GM13976 (cell line): ENCODE measurements at places on chromosomes 2 and 18.
A peak's percentile ranks its signal among the peaks of the same experiment; 100 is the strongest.

DNA sequence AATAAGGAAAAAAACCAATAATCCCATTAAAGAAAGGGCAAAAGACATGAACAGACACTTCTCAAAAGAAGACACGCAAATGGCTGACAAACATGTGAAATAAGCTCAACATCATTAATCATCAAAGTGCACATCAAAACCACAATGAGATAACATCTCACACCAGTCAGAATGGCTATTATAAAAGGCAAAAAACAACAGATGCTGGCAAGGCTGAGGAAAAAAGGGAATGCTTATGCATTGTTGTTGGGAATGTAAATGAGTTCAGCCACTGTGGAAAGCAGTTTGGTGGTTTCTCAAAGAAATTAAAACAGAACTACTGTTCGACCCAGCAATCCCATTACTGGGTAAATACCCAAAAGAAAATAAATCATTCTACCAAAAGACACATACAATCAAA is 285.6 kb downstream of the NR4A2 start:
- DNase-seq, result no peak

- DNase-seq, result no peak
Observed at GRCh38 chr2:232525791-232526371, at the start of gene CHRND. Gene CHRND, plus strand, starts transcription at chr2:232526160. Its CDS starts 56 bp downstream, at chr2:232526216.

- no peak for DNase-seq
Observed at GRCh38 chr18:22191923-22192322, 22.5 kb downstream of the GATA6 start.

DNA sequence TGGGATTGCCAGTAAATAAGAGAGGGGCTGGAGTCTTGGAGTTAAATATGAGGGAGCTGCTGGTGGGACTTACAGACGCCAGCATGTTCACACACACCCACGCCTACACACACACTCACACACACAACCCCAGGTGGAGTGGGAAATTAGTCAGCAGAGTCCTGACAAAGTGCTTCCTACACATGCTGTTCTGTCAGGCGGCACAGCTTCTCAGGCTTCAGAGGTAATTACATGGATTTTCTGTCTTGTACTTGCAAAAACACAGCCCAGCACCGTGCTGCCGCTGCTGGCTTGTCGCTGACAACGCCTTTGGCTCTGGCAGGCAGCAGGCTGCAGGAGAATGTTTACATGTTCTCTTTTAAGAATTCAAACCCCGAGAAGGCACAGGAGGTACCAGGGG is 1186.3 kb upstream of the CELF4 start:
- DNase-seq, result no peak

DNA sequence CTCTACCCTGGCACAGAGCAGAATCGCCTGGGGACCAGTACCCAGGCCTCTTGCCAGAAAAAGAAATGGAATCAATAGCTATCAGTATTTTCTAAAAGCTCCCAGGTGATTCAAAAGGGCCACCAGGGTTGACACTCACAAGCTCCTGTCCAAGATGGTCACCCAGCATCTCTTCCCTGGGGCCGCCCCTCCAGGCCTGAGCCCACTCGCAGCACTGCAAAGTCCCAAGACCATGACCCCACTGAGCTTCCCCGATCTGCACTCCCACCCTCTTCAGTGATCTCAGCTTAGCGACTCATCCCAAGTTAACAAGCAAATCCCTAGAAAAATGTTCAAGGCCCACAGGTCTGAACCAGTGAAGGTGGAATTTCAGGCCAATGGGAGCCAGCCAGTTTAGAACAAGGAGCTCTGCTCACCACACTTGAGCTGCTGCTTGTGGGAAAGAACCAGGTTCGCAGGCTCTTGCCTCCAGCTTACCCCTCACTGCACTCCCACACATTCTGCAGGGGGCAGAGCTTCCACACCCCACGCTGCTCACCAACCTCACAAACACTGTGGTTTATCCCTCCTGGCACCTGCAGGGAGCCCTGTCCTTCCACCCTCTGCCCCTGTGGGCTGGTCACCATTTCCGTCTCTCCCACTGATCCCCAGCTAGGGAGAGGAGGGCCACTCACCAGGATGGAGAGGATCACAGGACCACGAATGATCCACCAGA is 19.8 kb downstream of the TMEM37 start:
- DNase-seq, result no peak

- DNase-seq, result no peak
Observed at GRCh38 chr2:225164401-225165050, 122.3 kb upstream of the DOCK10 start.

DNA sequence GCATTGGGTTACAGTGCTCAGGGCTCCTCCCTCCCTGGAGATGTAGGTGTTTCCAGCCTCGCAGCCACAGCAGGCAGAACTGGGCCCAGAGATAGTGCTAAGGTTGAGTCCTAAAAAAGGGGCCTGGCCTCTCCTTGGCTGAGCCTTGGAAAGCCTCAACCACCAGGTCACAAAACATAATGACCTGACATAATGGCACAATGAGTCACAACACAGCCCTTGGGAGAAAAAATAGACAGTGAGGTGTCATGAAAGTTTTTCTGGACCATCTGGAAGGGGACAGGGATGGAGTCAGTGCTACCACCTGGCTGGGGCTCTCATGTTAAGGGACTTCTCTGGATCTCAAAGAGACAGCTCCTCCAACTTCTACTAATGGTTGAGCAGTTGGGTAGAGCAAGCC is 92.4 kb upstream of the LCLAT1 start:
- no peak for DNase-seq

DNA sequence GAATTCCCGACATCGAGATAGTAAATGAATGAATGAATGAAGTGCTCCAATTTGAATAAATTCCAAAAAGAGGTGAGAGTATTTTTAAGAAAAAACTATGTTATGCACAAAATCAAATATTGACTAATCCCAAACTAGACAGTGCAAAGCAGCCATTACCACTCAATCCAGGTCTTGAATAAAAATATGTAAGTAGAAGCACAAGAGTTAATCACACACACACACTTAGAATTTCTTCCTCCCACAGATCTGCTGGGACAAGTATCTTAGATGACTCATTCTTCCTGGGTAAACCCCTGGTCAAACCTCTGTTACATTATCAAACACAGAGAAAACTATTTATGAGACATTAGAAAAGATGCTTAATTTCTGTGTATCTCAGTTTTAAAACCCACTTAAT is 102.0 kb downstream of the PLA2R1 start:
- peak; percentile 18 for DNase-seq

DNA sequence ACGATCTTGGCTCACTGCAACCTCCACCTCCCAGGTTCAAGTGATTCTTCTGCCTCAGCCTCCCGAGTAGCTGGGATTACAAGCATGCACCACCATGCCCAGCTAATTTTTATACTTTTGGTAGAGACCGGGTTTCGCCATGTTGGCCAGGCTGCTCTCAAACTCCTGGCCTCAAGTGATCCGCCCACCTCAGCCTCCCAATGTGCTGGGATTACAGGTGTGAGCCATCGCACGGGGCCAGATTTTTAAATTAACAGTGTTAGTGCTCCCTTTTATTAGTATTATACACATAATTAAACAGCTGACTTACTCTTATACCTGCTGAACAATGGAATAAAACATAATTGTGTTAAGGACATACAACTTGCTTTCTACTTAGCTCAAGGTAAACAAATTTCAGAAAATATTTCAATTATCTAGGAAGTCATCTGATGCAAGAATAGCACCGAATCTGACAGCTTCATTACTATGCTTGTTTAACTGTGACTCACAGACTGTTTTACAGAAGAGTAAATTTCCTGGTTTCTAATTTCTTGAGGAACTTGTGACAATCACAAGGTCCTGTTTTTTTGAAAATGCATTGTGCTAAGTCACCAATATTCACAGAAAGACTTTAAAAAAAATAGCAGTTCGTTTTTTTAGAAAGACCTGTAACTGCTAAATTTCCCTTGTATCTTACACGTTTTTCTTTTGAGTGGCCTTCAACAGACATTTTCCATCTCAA is 51.2 kb downstream of the SPIRE1 start:
- DNase-seq, result no peak

DNA sequence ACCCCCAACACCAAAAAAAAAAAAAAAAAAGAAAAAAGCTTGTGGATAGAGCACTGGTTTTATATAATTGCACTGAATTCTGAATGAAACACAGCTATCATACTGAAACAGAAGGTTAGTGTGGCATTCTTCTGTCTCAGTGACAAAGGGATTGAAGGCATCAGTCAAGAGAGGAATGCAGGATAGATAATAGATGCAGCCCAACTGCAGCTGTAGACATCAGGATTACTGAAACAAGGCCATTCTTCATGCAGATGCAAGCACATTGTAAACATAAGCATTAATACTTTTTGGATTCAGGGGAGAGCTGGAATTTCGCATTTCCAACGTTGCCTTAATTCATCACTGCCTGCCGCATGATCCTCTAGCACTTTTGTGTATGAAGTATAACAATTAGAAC is 897.4 kb upstream of the KLHL29 start:
- DNase-seq, result no peak

GRCh38 chr2:116874021-116874420 is 940.5 kb upstream of the DDX18 start:
- no peak for DNase-seq

- no peak for DNase-seq
Observed at GRCh38 chr2:17479875-17480274, 38.4 kb downstream of the RAD51AP2 start.

GRCh38 chr2:142824756-142825155 is 52.7 kb upstream of the KYNU start:
- no peak for DNase-seq

GRCh38 chr2:45089554-45090261 is 80.5 kb upstream of the SIX2 start:
- no peak for DNase-seq

- no peak for DNase-seq
Observed at GRCh38 chr18:75815767-75816166, 388.3 kb upstream of the SMIM21 start.

GRCh38 chr2:200509235-200509611 is 645 bp downstream of the KCTD18 start:
- peak; percentile 34 for DNase-seq

DNA sequence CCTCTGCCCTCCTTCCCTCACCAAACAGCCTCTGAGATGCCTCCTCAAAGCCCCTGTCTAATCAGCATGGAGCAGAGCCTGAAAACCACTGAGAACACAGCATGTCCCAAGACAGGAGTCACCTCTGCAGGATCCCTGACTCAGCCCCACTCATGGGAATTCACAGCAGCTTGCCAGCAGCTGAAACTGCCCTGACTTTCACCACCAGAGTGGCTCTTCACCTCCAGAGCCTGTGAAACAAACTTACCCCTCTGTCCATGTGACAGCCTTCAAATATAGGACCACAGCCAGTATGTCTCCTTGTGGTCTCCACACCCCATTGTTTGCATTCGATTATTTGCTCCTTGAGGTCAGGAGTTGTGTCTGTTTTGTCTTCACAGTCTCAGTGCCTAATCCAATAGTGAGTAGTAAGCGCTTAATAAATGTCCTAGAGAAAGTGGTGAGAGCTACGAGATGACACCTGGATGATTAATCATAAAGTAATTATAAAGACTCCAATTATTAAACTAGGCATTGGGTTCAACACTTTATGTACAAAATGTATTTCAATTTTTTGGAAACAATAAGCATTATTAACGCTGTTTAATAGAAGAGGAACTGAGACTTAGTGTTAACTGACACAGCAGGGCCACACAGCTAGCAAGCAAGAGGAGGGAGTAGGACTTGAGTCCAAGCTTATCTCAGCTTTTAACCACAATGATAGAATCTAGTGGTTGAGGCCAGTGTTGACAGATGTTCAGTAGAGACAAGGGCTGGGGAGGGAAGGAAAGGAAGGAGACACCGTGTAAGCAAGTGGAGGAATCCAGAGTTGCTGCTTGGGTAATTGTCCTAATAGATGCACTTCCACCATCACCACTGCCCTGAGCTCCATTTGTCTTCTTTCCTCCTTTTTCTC is 358.7 kb upstream of the TNP1 start:
- DNase-seq, result peak; percentile 28

DNA sequence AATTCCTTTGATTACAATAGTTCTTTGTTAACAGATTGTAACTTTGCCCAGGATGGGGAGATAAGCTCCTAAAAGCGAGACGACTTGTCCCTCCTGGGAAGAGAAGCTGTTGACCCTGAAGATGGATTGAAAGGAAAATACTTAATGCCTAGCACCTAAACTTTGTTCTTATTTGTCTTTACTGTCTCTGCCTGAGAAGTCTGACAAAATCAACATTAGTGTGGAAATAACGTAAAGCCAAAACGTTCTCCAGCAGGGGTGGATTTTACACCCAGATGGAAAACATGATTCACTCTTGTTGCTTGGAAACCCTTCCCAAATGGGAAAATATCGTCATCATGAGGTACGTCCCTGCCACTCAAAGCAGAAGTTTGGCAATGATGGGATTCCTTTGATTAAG is 450.1 kb downstream of the SLC4A3 start:
- DNase-seq, result no peak

DNA sequence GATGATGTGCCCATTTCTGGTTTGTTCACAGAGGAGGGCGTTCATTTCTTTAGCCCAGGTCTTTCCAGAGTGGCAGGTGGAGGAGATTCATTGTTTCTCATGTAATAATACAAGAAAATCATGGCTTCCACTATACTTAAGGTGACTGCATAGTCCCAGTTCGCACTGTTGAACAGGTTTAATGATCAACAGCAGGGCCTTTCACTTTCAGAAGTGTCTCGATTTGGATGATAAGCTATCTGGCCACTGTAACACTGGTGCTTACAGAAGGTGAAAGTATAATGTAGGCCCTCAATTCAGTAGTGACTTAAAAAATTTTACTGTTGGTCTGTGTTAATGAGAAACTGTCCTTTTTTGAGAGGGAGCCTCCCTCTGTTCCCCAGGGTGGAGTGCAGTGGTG is 1.4 kb downstream of the RMC1 start:
- DNase-seq, result peak; percentile 67

DNA sequence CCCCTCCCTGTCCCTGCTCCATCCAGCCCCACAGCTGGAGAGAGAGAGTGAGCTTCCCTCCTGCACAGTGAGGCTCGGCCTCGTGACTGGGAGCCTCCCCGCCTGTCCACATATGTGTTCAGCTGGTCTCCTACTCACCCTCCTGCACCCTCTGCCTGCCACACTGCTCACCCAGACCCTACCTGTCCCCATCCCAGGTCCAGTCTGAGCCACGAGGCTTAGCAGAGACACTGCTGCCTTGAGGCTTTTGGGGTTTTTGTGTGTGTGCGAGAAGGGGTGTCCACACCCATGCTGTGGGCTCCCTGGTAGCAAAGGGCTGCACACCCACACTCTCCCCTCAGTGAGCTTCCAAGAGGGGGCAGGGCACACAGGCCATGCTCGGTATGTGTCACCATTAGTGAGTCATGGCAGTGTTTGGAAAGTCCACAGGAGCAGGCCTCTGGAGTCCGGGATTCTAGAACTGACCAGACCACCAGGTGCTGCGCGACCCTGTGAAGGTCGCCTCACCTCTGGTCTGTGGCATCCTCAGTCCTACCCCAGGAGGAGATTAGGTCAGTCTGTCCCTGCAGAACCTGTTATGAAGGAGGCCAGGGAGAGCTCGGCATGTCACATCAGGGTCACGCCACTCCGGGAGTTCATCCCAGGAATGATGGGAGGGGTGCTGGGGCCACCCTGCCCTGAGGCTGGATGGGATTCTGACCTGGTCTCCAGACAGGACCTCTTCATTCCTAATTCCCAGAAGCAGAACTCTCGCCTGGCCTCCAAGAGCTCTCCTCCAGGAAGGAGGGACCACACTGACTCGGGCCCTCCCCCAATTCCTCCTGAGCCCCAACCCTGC is 39.9 kb upstream of the SMAD7 start:
- peak; percentile 28 for DNase-seq
